NK-92 treated with Interleukin-12 subunit alpha and Interleukin-12 subunit beta, amount 100 ng/mL, for 24 hours (cell line): ENCODE measurements at places on chromosomes 3 and 15.

DNA sequence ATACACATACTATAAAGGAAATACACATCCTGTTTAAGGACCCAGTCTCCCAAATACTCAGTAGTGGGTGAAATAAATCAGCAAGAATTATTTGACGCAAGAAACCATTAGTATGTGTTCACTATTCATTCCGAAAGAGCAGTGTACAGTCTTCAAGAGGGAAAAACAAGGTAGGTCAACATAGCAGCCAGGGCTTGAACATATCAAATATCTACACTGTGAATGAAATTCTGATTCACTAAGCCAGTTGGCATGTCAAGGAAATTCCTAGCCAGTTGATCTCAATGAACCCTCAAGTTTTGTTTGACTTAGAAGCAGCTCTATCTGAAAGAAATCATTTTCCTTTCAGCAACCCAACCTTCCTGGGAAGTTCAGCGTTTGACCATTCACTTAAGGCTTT lies 99.0 kb downstream of the CNTN3 start:
- DNase-seq, result no peak

DNA sequence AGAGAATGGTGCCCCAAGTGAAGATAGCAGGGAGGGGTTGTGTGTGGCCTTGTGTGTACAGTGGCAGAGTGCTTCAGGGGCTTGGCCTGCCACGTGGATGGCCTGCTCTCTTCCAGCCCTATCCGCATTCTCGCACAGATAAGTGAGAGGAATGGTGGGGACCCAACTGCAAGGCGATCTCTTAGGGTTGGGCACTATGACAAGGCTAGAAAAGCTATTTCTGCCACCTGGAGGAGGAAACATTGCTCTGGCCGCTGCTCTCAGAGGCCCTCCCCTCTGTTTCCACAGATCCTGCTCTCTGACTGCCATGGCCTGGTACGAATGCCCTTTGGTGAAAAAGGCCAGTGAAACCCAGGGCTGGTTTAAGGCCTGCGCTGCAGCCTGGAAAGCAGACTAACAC lies 20.6 kb downstream of the EEFSEC start:
- no peak for DNase-seq

- no peak for DNase-seq
Measured at GRCh38 chr3:112116748-112117186, 16.3 kb downstream of the GCSAM start.

- DNase-seq, result no peak
Measured at GRCh38 chr3:62051506-62051905, 321.8 kb downstream of the FEZF2 start.

DNA sequence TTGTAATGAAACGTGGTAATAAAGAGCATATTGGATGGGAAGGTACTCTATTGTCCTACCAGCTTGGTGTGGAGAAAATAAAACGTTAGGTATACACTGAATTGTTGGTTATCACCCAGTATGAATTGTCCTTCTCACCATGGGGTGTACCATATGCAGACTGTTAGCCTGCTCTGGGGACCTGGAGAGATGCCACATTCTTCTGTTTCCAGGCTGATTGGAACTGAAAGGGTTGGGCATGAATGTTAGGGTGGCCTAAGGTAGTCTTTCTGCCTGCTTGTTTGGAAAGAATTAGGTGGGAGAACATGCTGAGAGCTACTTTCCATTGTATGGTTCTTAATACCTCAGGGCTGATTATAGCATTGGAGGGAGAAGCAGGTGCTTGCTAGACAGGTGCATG lies 340.6 kb downstream of the PTPRG start:
- DNase-seq, result no peak

- DNase-seq, result no peak
Measured at GRCh38 chr3:115996420-115997108, 373.3 kb downstream of the GAP43 start.

DNA sequence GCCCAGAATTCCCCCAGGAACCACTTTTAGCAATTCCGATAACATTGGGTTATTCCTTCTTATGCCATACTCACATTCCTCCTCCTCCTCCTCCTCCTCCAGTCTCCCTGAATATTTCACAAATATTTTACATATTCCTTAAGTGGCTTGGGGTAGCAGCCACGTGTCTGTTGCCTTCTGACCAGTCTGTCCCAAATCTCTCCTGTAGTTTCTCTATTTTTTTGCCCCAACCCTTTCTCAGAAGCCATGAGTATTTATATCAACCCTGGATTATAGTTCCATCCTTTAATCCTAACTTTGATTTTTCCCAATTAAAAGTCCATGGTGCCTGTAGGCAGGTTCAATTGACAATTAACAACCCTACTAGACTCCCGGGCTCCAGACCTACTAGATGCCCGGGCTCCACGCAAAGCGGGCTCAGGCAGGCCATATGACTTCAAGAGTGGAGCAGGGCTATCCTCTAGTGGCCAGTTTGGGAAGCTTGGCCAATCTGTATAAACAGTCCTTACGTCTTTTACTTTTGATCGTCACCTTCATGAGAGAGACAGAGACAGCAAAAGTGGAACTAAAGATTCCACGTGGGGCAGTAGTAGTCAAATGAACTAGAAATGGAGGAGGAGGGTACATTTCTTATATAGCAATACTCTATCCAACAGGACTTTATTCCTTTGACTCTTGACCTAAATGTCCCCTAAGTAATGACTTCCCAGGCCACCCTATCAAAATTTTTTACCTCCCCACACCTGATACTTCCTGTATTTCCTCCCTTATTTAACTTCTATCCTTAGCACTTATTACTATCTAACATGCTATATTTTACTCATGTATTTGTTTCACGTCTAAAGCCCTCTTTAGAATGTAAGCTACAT lies 69.7 kb downstream of the USF3 start:
- no peak for DNase-seq

- no peak for DNase-seq
Measured at GRCh38 chr3:27311400-27311799, 57.8 kb downstream of the NEK10 start.

- no peak for DNase-seq
Measured at GRCh38 chr3:143850877-143851276, 2.6 kb upstream of the SLC9A9 start.

GRCh38 chr3:82596805-82597204 lies 835.4 kb upstream of the GBE1 start:
- DNase-seq, result no peak

DNA sequence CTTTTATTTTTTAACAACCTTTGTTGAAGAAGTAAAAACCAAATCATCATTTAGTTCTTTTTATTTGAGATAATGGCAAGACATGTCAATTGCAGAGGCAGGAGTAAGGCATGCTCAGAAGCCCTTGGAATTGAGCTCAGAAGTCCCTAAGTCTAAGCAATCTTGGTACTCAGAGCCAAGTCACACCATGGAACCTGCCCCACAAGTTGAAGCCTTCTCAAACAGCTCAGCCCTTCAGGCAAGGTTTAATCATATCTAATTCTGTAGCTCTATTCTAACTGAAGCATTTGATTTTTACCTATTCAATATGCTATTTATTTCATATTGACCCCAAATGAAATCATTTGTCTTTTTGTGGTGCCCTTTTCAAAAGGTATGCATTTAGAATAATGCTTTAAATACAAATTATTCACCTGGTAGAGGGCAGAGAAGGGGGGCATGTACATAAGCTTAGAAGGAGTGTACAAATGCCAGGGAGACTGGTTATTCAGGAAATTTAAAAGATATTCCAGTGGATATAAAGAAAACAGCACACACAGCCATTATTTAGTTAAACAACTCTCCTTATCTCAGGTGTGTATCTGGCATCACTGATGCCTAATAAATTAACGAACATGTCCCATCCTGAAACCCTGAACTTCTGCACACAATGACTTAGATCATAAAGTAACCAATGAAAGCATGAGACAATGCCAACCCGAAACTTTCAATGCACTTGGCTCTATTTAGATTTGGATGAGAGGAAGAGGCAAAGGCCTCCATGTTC lies 26.2 kb upstream of the TOP2B start:
- no peak for DNase-seq

GRCh38 chr3:46923559-46924350 lies 46.2 kb downstream of the PTH1R start:
- no peak for DNase-seq

DNA sequence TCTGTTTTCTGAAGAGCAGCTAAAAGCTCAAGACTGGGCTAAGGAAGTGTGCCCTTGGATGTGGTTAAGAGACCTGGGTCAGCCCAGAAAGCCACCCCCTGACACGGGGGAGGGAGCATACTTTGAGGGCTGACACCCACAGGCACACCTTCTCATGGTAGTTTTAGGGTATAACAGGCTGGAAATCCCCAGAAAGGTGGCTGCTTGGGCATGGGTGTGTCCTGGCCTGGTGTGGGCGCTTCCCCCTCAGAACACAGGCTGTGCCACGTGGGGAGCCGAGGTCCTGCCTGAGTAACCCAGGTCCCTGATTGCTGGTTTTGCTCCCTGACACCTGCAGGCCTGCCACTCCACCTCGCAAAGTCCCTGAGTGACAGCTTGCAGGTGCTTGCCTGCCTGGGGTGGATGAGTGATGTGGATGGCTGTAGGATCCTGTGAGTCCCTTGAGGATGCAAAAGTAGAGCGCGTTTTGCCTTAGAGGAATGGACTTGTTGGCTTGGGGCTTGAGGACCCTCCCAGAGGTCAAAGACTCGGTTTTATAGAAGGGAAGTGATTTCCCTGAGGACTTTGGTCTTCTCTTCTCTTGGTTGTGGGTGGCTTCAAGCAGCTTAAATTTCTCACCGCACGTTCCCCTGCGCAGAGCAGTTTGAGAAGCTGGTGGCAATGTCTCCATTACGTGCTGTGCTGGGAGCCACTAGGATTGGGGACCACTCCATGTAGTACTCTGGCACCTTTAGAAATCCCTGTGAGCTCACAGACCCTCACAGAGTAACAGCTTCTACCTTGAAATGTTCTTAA lies 94.4 kb downstream of the DNASE1L3 start:
- DNase-seq, result peak; percentile 26

- DNase-seq, result no peak
Measured at GRCh38 chr3:184320104-184320445, 5.7 kb downstream of the EIF4G1 start.

DNA sequence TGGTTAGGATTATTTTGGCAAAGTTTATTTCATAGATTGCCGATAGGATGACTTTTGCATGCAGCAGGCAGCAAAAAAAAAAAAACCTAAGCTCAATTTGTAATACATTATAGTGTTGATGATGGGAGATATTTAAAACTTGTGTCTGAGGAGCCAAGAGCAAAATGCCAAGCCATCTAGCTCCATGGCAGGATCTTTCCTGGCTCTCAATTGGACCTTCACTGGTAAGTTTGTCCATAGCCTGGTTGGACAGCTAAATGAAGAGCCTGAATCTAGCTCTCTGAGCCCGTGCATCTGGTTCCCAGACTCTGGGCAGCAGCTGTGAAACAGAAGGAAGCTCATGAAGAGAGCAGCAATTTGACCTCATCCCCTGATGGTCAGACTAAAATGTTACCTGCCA lies 17.5 kb downstream of the STAC start:
- DNase-seq, result no peak

- DNase-seq, result no peak
Measured at GRCh38 chr3:39260957-39261356, 18.9 kb downstream of the CX3CR1 start.

DNA sequence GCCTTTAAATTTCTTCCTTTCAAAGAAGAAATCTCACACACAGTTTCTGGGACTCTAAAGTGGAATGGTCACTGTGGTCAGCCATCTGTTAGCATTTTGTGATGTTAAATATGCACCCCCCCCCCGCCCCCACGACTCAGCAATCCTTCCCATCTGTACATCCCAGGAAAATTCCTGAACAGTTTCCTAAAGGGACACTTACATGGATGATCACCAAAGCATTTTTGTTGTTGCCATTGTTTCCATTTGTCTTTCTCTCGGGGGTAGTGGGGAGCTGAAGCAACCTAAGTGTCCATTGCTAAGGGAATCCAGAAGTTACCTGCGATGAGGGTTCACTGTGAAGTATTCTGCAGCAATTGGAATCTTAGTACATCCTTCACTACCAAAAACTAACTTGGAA lies 71.4 kb downstream of the TAFA4 start:
- no peak for DNase-seq

DNA sequence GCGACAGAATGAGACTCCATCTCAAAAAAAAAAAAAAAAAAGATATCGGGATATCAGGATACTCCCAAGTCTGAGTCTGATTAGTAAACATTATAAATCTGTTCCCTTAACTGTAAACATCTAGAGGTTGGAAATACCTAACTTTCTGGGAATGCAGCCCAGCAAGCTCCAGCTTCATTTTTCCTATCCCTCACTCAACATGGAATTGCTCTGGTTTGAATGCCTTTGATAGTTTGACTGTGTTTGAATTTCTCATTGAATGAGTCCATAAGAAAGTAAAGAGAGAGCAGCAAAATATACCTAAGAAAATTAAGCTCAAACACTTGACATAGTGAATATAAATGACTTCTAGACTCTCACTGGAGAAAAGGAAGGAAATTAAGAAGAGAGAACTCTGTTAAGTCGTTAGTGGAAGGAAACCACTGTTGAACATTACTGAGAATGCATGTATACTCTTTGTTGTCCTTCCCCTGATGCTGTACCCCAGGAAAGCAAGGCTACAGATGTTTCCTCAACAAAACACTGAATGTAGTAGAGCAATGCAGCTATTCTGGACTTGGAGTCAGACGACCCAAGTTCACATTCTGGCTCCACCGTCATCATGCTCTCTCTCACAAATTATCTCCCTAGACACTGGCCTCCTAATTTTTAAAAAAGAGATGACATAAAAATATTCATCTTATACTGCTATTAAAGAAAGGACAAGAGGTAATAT lies 62.4 kb downstream of the CD200 start:
- no peak for DNase-seq

- DNase-seq, result no peak
Measured at GRCh38 chr3:146823622-146824021, 218.5 kb upstream of the PLSCR5 start.

DNA sequence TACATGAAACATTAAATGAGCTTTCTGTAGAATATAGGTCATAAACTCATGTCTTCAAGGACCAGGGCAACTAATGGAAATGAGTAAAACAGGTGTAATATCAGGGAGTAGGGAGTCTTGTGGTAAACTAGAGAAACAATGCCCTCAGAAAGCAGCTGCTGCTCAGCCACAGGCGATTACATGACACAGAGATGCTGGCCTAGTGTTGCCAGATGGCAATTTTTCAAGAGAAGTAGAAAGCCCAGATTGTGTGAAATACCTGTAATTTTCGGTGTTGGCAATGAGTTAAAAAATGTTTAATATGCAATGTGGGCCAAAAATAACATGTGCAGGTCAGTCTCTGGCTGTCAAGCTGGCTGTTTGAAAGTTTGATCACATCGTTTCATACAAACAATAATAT lies 23.4 kb downstream of the NCEH1 start:
- no peak for DNase-seq

DNA sequence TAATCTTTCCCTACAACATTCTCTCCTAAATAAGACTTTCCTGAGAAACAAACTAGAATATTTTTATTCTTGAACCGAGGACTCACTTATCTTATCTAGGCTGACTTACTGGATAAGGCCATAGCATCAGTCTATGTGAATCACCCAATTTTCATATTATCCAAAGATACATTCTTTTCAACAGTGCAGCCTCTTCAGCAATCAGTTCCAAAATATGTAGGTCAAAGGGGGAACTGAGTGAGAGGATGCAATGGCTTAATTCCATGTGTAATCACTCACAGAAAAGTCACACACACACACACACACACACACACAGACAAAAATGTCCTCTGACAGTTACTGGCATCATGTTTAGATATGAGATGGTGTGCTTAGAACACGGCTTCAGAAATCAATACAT lies 31.5 kb upstream of the MECOM start:
- no peak for DNase-seq

- no peak for DNase-seq
Measured at GRCh38 chr3:14331251-14331650, 71.2 kb upstream of the SLC6A6 start.
